ENCODE measurements at places on chromosomes 3 and 15.

GRCh38 chr3:156981005-156981404, 154.9 kb downstream of the LEKR1 start:
- DNase-seq = no peak

GRCh38 chr3:105533960-105534359, 167.3 kb downstream of the ALCAM start:
- no peak for DNase-seq

DNA sequence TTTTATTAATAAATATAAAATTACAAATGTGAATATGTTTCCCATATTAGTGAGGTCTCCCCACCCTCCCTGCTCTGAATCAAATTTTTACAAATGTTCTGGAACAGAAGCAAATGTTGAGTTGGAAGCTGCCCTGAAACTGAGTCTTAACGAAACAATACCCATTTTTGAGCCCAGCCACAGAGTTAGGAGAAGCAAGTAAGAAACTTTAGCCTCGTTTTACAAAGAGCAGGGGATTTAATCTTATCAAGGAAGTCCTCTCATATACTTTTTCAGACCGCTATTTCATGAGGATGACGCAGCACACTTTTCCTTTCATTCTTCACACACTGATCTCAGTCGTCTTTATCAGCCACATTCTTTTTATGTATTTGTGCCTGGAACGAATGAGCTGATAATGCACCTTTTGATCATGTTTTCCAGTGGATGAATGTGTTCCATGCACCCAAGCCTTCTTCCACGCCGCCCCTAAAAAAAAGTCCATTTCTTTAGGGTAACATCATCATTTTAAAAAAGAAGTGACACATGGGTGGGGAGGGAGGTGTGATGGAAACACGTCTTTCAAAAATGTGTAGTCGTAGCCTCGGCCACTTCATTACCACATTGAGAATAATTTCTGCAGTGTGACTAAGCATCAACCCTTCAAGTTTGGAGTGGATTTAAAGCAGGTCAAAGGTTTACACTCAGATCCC, 48.1 kb downstream of the SETMAR start:
- DNase-seq = no peak

DNA sequence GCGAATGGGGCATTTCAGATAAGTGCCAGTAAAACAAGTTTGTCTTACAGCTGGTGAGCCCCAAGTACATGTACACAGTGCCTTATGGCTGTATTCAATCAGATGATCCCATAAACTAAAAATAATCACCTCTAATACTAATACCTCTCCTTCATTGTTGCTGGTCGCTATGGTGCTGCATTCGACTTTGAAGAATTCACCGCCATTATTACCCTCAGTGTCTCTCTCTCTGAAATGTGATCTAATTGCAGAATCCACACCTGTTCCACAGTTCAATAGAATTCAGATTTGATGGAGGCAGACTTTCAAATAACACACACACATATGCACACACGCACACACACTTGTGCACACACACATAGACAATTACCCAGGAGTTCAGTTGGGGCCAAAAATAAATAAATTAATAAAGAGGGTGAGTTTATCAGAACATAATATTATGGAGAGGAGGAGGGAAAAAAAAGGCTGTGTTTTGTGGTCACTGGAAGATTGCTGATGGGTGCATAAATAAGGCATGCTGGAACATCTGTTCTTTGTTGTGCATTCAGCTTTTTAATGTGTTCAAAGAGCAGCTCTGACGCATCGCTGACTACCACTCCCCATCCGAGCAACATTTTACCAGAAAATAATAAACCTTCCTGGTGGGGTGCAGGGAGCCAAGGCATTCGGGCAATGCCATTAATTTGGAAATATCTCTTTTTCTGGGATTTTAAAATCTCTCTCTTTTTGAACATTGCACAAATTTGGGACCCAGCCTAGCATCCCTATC, 235.7 kb downstream of the SATB1 start:
- no peak for DNase-seq

- DNase-seq = no peak
Measured at GRCh38 chr15:67906382-67906781, 66.5 kb upstream of the RNU6-1 start.

DNA sequence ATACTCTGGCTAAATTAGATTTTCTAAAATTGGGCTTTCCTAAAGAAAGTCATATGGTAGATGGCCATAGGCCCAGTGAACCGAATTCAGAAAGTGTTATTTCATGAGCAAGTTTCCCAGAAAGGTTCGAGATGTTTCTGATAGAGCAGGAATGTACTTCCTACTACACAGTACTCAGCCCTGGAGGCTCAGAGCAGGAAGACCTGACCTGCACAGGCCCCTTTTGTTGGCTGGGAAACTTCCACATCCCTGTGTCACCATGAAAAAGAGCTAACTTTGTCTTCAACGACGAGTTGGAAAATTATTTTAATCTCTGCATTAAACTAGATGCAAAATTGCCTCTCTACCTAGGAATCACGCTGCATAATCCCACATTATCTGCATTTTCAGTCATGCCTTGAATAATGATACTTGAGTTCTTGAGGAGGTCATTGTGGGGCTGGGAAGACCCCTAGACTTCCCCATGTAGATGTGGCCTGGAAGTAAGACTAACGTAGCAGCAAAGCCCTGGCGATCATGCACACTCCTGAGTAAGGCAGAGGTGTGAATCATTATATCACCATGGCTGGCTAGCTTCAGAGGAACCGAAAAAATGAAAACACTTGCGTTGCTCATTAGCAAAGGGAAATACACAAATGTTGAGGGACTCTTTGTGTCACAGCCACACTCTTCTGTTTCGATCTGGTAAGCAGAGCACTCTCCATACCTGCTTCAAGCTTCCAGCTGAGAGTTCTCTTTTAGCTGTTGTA, 47.1 kb downstream of the CMTM7 start:
- DNase-seq = no peak

DNA sequence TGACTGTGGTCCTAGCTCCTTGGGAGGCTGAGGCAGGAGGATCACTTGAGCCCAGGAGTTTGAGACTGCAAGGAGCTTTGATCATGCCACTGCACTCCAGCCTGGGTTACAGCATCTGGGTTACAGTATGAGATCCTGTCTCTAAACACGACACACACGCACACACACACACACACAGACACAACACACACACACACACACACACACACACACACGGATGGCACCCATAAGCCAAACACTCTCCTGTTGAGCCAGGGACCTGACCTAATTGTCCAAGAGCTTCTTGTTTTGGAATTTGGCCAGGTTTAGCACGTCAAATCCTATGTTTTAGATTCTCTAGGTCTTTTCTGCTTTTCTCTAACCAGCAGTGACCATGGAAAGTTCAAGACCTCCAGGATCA, 26.8 kb downstream of the EID1 start:
- no peak for DNase-seq

DNA sequence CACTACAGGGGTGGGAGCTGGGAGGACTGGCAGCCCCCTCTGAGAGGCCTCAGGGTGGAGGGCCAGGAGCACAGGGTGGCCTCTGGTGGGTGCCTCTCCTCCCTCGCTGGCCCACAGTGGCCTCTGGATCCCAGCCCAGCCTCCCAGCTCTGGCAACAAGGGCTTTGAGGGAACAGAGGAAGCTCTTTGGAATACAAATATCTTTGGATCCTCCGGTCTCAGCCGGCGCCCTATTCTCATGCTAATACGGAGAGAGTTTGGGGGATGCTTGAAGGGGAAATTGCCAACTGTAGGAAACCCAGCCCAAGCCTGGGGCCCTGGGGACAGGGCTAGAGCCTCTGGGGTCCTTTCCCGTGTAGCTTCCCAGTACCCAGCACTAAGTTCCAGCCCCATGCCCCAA, 33.4 kb upstream of the INSYN1 start:
- no peak for DNase-seq

- DNase-seq = no peak
Measured at GRCh38 chr15:100005013-100005412, 271.8 kb upstream of the LYSMD4 start.

DNA sequence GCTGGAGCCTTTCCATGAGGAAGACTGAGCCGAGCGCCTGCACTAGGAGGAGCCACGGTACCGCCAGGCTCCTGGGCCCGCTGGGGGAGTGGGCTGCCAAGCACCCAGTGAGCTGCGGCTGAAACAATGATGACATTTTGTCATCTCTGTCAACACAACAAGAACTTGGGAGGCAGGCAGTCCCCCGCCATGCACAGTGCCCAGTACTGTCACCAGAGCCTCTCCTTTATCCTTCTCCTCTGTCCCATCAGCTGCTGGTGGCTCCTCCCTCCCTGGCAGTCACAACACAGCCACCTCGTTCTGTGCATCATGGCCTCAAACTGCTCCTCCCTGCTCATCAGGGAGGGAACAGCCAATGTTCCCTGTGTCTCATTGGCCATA, 34.0 kb upstream of the PCSK6 start:
- no peak for DNase-seq

- DNase-seq = no peak
Measured at GRCh38 chr3:3180456-3180855, 965 bp upstream of the CRBN start.

DNA sequence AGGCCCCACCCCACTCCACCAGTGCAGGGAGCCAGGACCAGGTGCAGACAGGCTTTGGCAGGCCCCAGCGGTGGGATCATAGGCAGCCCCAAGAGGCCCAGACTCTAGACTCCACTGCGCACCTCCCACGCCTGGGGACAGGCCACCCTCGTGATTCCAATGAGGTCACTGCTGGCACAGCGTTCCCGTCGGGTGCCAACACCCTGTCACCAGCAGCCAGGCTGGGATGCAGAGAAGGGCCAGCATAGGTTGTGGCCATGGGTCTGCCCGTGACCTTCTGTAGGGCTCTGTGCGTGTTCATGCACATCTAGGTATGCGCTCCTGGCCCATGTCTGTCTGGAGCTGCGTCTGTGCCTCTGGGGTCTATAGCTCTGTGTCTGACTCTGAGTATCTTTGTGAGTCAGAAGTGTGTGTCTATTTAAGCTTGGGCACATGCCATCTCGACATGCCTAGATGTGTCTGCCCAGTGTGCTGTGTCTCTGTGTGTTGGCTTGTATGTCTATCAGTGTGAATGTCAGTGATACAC, 13.0 kb downstream of the VIPR1 start:
- DNase-seq = no peak

DNA sequence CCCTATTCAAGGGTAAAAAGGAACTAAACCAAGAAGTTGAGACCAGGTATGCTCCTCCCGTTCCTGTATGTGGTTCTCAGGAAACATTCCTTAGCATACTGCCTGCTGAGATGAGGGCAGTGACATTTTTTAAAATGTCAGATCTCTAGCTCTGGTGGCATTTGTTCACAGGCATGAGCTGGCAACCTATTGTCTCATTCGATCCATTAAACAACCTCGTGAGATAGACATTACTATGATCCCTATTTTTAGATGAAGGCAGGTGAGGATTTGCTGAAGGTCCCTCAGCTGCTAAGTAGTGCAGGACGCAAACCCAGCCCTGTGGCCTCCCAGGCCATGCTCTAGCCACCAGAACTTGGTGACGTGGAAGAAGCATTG, 74.9 kb downstream of the SIDT1 start:
- DNase-seq = no peak

- DNase-seq = no peak
Measured at GRCh38 chr3:79286882-79287281, 480.9 kb downstream of the ROBO1 start.

DNA sequence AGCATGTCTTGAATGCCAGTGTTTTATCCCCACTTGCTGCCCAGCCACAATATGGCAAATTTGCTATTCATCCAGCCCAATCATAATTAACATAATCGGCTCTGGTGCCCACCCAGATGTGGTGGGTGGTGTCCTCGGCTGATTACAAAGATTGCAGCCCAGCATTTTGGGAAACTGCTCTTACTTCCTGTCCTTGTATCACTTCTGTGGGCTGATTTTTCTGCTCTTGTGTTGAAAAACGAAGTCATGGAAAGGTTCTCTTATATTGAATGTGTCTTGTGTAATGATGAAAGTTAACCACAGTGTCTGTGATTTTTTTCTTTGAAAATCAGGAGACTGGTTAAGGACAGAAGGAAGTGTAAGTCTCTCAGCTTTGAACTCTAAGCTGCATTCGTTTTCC, 141.7 kb downstream of the CACNA2D3 start:
- no peak for DNase-seq

DNA sequence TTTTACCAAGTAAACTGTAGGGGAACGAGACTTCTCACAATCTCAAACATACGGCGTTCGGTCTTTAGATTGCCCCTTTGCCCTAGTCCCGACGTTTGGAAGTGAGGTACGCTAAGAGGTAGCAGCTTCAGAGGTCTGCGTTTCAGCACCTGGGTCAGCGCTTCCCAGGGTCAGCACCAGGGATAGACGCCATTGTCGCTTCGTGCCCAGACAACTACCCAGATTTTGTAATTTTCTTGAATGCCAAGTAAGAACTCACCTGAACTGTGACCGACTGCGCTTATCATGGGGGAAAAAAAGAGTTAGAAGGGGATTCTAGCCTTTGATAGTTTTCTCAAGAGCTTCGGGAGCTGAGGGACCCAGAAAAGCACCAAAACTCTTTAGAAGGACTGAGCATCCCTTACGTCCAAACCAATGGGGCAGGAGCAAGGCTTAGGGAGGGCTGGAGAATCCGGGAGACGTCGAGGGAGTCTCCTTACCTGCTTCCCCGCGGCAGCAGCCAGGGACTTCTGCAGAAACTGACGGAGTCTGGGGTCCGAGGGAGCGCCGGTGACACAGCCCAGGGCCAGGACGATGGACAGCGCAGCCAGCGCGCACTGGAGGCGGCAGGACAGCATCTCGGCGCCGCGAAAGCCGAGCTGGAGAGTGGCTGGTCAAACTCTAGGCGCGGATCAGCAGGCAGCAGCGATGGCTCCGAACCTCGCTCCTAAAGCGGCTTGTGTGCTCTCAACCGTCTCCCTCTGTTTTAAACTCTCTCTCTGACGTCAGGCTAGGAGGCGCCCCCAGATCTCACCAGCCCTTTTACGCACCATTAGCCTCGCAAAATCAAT, at the start of gene SST:
SST (minus strand) TSS at position 720 of the 830 bp plus-strand sequence; CDS start at position 617, 103 bp downstream.
- peak; percentile 35 for DNase-seq

DNA sequence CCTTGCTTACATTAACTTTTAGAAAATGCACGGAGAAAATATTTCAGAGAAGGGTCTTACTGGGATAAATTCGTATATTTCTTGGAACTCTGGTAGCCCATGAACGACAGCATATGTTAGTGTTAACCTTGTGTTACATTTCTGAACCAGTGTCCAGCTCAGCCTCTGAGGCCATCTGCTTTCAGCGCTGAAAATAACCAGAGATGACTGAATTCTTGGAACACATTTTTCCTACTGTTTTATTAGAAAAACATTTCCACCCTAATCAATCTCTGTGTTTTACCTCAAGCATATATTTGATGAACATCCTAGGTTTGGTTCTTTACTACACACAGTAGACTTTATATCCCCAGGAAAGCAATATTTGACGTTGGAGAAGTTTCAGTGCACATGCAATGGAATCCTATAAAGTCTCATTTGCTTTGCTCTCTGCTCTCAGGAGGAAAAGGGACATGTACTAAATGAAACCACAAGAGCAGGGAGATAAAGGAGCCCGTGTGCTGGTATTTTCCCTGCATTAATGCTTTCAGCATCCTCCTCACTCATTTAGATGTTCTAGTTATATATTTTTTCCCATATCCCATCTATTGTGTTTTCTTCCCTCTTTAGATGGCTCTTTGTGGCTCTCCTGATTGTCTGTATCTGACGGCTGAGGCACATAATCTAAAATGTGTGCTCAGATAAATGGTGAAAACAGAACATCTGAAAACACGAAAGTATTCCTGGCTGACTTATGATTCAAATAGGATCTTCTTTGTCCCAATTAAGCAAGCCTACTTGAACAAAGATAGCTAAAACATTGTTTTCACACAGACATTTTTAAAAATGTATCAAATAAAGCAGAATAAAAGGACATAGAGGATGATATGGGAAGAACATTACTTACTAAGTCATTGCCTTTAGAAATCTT, 151.7 kb upstream of the KCNMB2 start:
- no peak for DNase-seq

GRCh38 chr15:101051291-101052030, 132.3 kb downstream of the LRRK1 start:
- DNase-seq = no peak
